ENCODE measurements at places on chromosomes 1 and 21. TPM values are rescaled to one million over a fixed set of nuclear protein-coding genes. Genes with fewer than 3 reads are reported as not detected.

DNA sequence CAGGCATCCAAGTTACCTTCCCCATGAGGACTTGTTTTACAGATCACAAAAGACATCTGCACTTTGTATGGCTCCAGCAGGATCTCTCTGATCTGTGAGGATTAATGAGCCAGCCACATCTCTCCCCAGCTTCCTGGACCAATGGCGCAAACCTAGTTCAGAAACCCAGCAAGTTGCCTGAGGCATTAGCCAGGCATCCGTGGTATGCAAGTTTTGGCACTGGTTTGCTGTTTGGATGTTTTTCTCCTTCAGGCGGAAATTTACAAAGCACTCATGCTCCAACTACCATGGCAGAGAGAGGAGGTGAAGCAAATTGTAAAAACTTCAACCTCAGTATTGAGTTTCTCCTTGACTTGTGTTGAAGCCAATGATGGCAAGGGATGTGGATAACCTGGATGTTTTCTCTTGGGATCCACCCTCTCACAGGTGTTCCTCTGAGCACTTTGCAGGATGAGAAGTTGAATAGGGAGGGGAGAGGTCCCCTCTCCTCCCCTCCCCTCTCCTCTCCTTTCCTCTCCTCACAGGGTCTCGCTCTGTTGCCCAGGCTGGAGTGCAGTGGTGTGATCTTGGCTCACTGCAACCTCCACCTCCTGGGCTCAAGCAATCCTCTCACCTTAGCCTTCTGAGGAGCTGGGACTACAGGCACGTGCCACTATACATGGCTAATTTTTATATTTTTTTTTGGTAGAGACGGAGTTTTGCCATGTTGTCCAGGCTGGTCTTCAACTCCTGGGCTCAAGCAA lies 25.6 kb upstream of the ENO1 start:
- no peak for DNase-seq

GRCh38 chr1:65955503-65955902 lies 162.8 kb downstream of the PDE4B start:
- no peak for DNase-seq

- no peak for DNase-seq
Observed at GRCh38 chr1:166384948-166385347, 218.1 kb upstream of the FAM78B start.

- no peak for DNase-seq
Observed at GRCh38 chr1:18398791-18399530, 81.8 kb upstream of the KLHDC7A start.

DNA sequence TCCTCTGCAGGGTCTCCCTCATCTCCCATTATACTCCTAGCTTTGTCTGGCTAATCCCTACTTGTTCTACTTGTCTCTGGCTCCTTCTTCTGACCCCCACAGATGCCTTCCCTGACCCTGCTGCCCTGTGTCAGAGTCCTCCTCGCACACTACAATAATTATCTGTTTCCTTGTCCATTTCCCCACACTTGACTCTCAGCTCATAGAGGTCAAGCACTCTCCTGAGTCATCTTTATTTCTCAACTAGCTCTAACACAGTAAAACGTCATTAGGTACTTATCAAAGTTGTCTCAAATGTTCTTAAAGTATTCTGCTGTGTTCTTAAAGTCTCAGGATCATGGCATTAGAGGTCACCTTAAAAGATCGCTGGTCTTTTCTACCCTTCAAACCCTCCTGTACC lies 47.1 kb downstream of the C8A start:
- DNase-seq = no peak

GRCh38 chr1:41009466-41009865 lies 12.1 kb downstream of the SLFNL1 start:
- DNase-seq = no peak

DNA sequence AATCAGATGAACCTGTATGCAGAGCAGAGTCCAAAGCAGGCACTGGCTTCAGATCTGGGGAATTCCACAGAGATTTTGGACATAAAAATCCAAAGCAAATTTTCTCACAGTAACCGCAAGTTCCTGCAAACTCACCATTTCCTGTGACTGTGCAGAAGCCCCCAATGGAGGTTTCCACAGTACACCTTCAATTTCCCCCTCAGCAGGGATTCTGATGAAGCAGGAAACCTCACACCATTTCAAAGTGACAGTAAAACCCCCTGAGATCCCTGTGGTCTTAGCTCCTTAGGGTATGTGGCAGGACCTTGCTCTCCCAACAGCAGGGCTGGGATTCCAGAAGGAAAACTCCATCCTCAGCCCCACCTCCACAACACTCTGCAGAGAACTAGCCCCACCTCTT lies 6.0 kb upstream of the TGFBR3 start:
- DNase-seq = no peak

- DNase-seq = no peak
Observed at GRCh38 chr1:205246351-205247119, 18.8 kb downstream of the TMCC2 start.

DNA sequence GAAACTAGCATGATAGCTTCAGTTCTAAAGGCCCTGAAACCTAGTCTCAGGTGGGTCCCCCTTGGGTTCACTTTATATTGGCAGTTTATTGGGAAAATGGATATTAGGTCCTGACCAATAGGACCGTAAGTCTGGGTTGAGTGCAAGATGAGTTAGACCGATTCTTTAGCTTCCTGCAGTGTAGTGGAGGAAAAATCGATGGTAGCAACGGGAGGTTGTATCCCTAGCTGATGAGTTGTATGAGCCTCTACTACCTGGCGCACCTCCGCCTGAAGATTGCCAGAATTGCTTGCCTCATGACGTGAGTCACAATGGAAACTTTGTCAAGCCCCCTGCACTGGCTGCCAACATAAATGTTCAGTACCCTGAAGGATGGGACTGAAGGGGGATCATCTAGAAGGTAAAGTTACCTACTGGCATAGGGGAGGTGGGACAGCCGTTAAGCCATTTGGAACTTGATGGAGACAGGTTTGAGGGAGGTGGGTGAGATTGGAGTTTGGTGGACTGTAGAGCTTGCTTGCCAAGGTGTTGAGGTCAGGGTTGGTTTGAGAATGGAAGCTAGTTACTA lies 3.9 kb downstream of the RCC1 start:
- peak; percentile 6 for DNase-seq

DNA sequence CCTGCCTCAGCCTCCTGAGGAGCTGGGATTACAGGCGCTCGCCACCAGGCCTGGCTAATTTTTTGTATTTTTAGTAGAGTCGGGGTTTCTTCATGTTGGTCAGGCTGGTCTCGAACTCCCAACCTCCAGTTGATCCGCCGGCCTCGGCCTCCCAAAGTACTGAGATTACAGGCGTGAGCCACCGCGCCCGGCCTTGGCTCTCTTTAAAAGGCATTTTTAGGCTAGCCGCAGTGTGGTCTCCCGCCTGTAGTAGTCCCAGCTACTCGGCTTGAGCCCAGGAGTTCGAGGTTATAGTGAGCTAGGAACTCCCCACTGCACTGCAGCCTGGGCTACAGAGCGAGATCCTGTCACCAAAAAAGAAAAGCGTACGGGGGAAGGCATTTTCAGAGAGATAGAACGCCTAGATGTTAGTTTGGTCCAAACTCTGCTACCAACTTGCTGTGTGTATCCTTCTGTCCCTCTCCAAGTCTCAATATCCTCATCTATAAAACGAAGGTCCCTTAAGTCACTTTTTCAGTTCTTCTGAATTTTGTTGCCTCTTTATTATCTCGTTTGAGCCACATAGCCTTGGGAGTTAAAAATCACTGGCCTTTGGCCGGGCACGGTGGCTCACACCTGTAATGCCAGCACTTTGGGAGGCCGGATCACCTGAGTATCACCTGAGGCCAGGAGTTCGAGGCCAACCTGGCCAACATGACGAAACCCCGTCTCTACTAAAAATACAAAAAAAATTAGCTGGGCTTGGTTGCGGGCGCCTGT lies 734 bp downstream of the MED18 start:
- DNase-seq = no peak

DNA sequence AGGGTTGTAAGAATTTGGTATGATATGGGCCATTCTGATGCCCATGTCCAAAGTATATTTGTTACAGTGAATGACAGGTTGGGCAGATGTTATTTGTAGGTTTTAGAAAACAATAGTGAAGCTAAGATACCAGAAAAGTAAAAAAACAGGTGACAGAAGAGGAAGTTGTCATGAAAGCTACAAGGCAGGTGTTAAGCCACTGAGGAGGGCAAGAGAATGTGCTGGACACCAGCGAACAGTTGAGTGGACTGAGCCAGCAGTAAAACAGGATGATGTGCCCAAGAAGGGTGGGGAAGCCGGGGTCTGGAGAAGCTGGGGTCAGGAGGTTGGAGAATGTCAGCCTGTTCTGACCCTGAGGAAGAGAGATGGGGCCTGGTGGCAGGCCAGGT lies 83.3 kb downstream of the DTL start:
- no peak for DNase-seq

- DNase-seq = no peak
Observed at GRCh38 chr1:47214549-47214948, 17.5 kb downstream of the TAL1 start.

DNA sequence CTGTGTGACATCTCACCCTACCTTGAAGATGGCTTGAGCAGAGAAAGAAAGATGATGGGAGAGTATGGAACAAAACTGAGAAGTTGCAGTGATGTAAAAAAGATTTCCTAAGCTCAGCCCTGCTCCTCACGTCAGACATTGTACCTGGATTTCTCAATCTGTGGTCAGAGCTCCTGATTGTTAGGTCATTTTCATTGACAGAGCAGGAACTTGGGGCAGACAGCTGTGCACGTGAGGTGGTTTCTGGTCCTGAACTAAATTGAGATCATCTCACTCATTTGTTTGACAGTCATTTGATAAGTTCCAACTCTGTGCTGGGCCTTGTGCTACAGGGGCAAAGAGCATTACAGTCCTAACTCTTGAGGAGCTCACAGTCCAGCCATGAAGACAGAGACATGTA lies 10.2 kb downstream of the TRAF3IP3 start:
- no peak for DNase-seq

DNA sequence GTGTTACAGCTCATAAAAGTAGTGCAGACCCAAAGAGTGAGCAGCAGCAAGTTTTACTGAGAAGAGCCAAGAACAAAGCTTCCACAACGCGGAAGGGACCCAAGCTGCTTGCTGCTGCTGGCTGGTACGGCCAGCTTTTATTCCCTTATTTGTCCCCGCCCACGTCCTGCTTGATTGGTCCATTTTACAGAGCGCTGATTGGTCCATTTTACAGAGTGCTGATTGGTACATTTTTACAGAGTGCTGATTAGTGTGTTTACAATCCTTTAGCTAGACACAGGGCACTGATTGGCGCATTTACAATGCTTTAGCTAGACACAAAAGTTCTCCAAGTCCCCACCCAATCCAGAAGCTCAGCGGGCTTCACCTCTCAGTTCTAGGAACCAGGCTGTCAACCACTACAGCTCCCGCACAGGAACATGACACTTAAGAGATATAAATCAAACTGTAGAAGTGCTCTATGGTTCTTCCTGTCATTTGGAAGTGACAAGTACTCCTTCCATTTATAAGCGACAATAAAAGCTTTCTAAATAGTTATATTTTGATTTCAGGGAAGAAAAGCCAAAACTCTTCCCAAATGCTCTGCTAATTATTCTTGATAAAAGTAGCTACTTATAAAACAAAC lies 28.5 kb downstream of the RNF115 start:
- no peak for DNase-seq

GRCh38 chr1:69987881-69988280 lies 217.5 kb downstream of the LRRC40 start:
- no peak for DNase-seq

GRCh38 chr1:50348449-50349241 lies 74.6 kb downstream of the DMRTA2 start:
- peak; percentile 32 for DNase-seq

- DNase-seq = no peak
Observed at GRCh38 chr1:241802863-241803262, 45.1 kb upstream of the EXO1 start.

DNA sequence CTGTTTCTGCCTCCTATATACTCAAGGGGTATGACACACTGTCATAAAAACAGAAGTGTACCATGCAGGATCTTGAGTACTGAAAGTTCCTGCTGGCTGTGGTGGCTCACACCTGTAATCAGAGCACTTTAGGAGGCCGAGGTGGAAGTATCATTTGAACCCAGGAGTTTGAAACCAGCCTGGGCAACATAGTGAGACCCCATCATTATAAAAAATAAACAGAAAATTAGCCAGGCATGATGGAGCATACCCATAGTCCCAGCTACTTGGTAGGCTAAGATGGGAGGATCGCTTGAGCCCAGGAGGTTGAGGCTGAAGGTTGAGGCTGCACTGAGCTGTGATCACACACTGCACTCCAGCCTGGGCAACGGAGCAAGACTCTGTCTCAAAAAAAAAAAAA lies 20.1 kb downstream of the ERI3 start:
- no peak for DNase-seq

DNA sequence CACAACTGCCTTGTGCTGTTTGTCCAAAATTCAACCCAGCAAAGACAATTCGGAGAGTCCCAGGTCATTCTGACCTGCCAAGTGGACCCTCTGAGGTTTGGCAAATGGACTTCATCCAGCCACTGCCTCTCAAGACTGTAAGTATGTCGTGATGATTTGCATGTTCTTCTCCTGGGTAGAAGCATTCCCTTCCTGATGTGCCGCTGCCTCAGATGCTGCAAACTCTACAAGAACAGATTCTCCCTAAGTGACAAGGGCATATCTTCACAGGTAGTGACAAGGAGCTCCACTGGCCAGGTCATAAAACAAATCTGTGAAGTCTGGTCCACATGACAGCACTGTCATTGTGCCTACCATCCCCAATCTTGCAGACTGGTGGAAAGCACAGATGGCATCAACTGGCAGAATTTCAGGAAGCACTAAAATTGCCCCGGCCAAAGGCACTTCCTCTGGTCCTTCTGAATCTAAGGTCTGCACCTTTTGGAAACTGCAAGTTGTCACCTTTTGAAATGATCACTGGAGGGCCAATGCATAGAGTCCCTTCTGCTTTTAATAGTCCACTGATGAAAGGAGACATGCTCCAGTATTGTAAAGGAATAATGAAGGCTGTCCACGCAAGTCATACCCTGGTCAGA lies 27.4 kb downstream of the POFUT2 start:
- no peak for DNase-seq

DNA sequence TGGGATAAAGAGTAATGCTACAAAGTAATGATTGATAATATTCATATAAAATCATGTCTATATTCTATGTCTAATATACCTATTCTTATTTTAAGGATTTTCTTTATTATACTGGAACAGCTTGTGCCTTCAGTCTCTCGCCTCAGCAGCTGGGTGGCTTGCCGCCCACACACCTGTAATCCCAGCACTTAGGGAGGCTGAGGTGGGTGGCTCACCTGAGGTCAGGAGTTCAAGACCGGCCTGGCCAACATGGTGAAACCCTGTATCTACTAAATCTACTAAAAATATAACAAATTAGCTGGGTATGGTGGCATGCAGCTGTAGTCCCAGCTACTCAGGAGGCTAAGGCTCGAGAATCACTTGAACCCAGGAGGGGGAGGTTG lies 7.6 kb upstream of the TRNAU1AP start:
- DNase-seq = no peak

The DCST1 gene
- not detected for total RNA-seq

The BOLA1 gene
- total RNA-seq = 25.2 TPM

The GPR3 gene
- total RNA-seq = not detected

The LCE2A gene
- not detected for total RNA-seq

The GFI1 gene
- 33.2 TPM for total RNA-seq

The ANKRD45 gene
- not detected for total RNA-seq

The RORC gene
- 10.0 TPM for total RNA-seq

The EFNA1 gene
- total RNA-seq = 1.9 TPM
